ENCODE measurements at places on chromosomes 3 and 15.

- no peak for DNase-seq
Measured at GRCh38 chr15:67917636-67918035, 77.8 kb upstream of the RNU6-1 start.

DNA sequence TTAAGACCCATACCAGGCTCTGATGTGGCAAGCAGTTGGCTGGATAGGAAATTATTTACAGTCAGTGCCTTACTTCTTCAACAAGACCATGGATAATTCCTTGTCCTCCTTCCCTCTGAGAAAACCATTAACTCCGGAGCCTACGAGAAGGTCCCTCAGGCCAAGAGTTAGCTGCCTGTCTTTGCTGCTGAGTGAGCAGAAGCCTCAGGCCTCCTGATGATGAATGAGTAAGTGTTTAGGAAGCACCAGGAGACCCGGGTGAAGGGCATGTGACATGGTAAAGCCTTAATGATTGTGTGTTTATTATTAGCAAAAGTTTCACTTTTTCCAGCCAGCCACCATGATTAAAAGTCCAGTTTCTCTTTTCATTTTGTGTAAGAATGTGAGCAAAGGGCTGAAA is 174.9 kb upstream of the TOPAZ1 start:
- DNase-seq, result no peak

DNA sequence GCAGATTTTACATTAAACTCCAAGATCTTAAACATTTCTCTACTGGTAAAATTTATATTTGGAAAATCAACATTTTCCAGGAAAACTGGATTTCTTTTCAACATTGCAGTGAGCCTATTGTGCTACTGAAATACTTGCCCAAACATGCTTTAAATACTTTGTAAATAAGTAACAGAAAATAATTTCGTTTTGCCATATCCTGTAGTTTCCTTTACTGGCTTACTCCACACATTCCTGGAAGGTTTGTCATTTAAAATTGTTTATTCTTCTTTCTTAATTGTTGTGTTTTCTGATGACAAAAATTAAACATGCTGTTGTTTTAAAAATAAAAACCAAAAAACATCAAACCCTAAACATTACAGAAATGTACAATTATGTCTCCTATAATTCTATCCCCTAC is 22.0 kb downstream of the ACAD11 start:
- no peak for DNase-seq

DNA sequence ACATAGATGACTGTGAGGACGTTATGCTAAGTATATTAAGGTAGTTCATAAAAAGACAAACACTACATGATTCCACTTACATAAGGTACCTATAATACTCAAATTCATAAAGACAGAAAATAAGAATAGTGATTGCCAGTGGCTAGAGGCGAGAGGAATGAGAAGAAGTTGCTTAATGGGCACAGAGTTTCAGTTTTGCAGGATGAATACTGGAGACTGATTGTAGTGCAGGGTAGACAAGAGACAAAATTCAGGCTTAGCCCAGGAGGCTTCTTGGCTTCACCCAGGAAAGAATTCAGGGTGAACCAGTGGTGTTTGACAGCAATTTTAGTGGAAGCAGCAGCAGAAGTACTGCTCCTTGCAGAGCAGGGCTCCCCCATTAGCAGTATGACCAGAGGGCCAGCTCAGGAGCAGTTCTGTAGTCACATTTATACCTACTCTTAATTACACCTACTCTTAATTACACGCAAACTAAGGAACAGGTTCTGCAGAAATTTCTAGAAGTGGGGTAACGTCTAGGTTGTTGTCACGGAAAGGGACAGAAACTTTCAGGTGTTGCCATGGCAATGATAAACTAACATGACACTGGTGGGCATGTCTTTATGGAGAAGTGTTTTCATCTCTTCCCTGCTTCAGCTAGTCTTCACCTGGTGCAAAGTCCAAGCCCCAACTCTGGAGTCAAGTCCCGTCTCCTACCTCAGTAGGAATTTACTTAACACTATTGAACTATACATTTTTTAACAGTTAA is 55.2 kb downstream of the TBL1XR1 start:
- DNase-seq, result no peak

GRCh38 chr3:75303741-75304140 is 360.4 kb upstream of the FRG2C start:
- no peak for DNase-seq

DNA sequence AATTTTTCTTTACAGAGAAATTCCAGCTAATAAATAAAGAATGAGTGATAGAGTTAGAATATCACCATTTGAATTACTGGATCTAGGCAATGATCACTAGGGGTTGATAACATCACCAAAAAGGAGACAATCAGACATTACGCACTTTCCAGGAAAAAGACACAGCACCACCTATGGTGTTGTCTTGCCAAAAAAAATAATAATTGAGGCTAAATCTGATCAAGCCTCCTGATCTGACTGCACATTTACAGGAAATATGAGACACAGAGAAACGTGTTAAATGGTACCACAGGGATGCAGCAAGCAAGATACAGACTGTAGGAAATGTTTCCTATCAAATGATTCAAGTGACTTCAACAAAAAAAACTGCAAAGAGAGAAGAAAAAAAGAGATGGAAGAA is 92.8 kb downstream of the EOMES start:
- DNase-seq, result no peak

GRCh38 chr3:49611291-49611690 is 57.0 kb downstream of the BSN start:
- no peak for DNase-seq

- no peak for DNase-seq
Measured at GRCh38 chr3:160413613-160414248, 14.3 kb downstream of the SMC4 start.

GRCh38 chr3:132378048-132378762 is 39.1 kb upstream of the DNAJC13 start:
- no peak for DNase-seq

DNA sequence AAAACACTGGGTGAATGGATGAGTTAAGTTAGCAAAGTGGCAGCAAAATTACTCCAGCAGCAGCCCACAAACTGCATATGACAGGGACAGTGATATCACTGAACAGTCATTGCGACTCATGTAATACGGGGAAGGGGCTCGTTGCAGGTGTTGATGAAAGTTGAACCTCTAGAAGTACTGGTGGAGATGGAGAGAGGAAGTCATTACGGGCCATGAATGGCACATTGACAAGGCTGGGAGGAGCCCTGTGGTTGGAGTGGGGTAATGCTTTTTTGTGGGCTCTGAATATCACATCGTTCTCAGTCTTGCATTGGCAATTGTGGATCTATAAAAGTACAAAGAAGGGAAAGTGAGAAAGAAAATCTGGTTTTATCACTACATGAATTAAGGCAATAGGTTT is 278.1 kb downstream of the ZPLD1 start:
- DNase-seq, result no peak

- no peak for DNase-seq
Measured at GRCh38 chr15:66747886-66748707, 46.1 kb downstream of the SMAD6 start.

GRCh38 chr3:196341137-196341536 is 2.9 kb upstream of the TM4SF19 start:
- no peak for DNase-seq

GRCh38 chr15:78469031-78469430 is 31.0 kb downstream of the IREB2 start:
- no peak for DNase-seq

DNA sequence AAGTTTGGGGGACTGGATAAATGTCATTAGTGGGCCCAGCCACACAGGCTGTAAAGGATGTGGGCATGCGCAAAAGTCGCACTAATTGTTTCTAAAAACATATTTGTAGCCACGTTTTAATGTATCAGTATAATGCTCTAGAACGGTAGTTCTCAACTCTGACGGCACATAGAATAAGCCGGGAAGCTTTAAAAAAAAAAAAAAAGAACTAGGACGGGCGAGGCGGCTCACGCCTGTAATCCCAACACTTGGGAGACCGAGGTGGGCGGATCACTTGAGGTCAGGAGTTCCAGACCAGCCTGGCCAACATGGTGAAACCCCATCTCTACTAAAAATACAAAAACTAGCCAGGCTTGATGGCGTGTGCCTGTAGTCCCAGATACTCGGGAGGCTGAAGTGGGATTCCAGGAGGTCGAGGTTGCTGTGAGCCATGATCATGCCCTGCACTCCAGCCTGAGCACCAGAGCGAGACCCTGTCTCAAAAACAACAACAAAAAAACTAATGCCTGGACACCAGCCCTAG is 618 bp upstream of the MON1A start:
- no peak for DNase-seq

DNA sequence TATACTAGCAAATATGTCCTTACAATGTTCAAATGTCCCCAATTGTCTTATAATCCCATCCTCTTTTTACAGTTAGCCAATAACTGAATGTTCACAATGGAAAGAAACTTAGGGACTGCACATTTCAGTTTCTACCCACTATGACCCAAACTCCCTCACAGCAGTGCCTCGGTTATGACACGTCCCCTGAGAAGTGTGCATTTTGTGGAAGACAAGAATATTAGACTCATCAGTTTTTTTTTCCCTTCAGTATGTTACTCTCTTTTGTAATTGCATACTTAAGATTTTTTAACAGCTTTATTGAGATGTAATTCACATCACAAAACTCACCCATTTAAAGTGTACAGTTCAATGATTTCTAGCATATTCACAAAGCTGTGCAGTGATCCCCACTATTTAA is 64.8 kb downstream of the IGF2BP2 start:
- DNase-seq, result no peak

DNA sequence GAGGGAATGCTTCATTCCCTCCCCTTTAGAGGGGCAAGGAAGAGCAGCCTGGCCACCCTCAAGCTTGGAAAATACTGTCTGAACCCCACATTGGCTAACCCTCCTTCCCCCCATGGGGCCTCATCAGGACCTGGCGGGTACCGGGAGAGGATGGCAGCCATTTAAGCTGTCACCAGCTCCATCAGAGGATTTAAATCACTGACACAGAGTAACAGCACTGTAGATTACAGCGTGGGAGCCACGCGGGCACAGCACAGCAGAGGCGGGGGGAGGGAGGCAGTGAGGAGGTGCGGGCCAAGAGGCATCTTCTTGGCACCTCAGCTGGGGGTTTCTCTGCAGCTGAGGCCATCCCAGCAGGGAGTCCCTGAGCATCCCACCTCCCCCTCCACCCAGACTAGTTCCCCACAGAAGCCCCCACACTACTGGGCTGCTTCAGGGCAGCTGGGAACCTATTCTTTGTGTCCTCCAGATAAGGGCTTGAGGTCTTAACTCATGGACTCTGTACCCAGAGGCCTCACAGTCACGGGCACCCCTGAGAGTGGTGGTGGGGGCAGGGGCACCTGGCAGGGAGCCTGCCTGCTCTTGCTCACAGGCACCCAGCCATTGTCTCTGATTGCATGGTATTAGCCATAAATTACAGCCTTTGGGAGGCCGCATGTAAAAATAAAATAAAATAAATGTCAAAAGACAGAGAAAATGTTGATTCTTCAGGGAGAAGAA is 21.9 kb upstream of the CACNA2D2 start:
- no peak for DNase-seq

- no peak for DNase-seq
Measured at GRCh38 chr3:99641480-99641879, 3.1 kb downstream of the COL8A1 start.

GRCh38 chr15:72047020-72047419 is 70.9 kb downstream of the MYO9A start:
- no peak for DNase-seq

GRCh38 chr3:149442043-149442442 is 32.5 kb upstream of the TM4SF4 start:
- no peak for DNase-seq

- DNase-seq, result no peak
Measured at GRCh38 chr15:77500989-77501388, 80.3 kb downstream of the HMG20A start.

Data from Right ventricle myocardium inferior (tissue), 1 donor.